ENCODE measurements at places on chromosomes 7 and 10.

GRCh38 chr10:82674036-82674435 is 799.0 kb downstream of the NRG3 start:
- DNase-seq: no peak

GRCh38 chr7:152881893-152882292 is 122.3 kb downstream of the ACTR3B start:
- DNase-seq: no peak

- DNase-seq: no peak
Observed at GRCh38 chr7:44294325-44295069, 30.9 kb downstream of the CAMK2B start.

DNA sequence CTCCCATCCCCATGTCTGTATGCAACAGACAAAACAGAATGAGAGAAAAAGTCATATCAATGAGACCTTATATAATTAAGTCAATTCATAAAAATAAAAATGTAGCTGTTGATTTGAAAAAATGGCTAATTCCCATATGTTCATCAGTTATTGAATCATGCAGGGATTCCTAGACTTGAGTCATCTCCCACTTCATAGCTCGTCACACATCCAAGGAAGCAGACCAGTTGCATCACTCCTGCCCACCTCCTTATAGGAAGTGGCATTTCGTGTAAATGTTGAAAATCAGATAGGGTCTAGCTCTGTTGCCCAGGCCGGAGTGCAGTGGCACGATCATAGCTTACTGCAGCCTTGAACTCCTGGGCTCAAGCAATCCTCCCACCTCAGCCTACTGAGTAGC is 56.1 kb upstream of the SH2B2 start:
- no peak for DNase-seq

DNA sequence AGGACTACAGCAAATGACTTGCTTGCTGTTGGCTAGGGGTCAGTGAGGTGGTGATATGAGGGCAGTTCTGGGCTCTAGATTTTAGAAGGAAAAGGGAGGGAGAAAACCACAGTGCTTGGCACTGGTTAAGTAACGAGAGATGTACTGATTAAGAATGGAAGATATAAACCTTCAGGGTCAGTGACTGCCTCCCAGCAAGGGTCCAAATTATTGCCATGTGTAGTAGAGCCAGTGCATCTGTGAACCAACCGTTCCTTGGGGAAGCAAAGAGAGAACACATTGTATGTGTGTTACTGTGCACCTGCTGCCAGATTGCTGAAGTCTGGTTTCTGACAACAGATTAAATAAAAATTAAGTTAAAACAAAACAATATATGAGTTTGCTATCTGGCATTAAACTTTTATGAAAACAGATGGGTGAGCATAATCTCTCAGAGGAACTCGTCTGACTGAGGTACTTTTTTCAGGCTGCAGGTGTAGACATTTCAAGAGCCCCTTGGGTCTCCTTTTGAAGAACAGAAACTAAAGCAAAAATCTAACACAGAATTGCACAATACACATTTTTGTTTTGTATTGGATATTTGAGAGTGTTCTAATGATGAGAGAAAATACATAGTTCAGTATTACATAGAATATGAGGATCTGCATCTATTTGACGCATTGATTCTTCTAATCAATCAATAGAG is 1120.6 kb downstream of the SORCS3 start:
- DNase-seq: no peak

DNA sequence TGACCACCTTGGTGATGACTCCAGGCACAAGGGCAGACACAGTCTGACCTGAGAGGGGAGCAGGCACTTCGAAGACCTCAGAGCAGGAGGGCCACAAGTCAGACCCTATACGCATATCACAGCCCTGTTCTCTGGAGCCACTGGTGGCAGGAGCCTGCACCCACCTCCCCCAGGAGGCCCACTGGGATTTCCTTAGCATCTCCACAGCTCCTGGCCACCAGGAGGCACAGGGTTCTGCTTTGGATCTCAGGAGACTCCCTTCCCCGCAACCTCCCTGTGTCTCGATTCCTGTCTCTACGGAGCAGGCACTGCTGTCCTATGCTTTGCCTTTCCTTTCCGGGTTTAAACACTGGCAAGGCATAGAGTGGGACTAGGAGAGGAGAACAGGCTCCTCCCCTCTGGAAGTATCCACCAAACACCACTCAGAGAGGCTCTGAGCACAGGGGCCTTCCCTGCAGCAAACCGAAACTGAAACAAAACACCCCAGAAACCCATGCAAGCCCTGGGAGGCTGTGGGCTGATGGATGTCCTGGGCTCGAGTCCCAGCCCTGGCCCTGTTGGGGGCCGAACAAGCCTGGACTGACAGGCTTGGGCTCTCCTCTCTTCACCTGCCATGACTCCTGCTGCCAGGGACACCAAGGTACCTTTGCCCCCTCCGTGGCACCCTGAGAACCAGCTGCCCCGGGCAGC is 166.3 kb downstream of the NEURL1 start:
- DNase-seq: peak; percentile 54

GRCh38 chr7:3156508-3156907 is 112.8 kb upstream of the CARD11 start:
- DNase-seq: no peak

- DNase-seq: no peak
Observed at GRCh38 chr10:78286186-78286585, 252.5 kb downstream of the RPS24 start.

- DNase-seq: no peak
Observed at GRCh38 chr10:110571093-110571743, 3.7 kb downstream of the SMC3 start.

GRCh38 chr7:131225619-131226513 is 101.8 kb upstream of the MKLN1 start:
- DNase-seq: no peak

GRCh38 chr7:158120716-158121115 is 466.9 kb downstream of the PTPRN2 start:
- no peak for DNase-seq

DNA sequence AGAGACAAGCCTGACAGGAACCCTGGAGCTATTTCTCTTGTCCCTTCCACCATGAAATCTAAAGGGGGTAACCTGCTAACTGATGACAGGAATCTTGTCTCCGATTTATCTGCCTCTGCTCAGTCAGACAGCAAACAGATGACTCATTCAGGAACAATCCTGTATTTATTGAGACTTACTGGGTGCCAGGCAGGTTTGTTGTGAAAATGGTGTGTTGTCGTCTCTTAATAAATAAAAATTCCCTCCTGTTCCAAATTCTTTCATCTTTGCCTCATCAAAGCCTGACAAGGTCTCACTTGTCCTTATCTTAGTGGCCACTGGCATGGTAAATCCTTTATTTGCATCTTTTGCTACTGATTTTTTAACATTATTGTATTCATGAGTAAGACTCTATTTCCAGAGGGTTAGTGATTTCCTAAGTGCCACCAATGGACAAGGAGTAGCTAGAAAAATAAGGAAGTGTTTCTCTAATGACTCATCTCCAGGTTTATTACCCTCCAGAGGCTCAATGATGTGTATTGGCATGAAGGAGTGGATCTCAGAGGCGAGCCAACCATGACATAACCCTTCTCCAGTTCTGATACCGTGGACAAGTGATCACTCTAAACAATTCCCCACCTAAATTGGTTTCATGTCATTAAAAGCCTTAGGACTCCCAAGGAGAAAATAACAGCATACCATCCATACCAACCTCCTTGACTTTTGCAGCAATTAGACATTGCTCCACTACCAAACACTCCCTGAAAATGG is 724.0 kb downstream of the GRID1 start:
- DNase-seq: no peak

DNA sequence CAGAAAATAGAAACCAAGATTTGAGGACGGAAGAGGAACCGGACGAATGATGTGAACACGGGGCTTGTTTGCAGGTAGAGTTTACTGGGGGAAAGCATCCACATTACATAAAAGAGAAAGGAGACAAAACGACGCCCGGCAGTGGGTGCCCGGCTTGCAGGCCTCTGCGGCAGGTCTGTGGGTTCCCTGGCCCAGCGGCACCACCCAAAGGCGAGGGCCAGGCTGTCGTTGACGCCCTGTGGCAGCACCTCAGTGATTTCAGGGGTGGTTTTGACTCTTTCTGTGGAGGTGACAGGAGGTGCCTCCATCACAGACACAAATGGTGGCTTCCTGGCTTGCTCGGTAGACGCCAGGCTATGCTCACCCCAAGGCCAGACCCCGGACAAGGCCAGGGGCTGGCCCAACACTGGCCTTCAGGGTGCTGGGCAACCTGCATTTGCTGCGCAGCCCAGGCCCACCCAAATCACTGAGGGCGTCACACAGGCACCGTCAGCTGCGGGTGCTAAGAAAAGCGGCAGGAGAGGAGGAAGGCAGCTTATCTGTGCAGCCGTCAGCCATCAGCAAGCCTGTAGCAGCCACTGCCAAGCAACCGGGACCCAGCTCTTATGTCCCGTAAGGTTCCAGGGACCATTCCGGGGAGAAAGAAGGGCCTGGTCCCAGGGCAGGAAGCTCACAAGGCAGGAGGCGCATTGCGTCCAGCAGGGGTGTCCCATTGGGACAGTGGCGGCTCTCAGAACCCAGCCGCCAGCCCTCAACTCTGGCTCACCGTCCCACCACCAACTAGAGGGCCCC is 230.3 kb downstream of the PTPRN2 start:
- DNase-seq: no peak

DNA sequence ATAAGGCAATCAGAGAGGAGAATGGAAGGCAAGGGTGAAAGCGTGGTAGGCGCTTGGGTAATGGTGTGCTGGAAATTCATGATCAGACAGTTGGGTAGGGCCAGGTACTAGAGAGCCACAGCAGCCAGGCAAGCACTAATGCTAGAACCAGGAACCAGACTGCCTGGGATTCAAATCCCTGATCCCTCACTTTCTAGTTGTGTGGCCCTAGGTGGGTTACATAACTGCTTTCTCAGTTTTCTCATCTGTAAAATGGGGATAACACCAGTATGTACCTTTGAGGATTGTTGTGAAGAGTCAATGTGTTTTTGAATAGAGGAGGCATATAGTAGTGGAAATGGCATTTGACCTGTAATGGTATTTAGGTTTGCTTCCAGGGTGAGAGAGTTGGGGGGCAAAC is 225.9 kb downstream of the LRMDA start:
- no peak for DNase-seq

Data from stimulated activated CD4-positive, alpha-beta T cell treated with anti-CD3 and anti-CD28 coated beads, Interleukin-2, amount 100 ng/mL, for 4 hours (primary cell).